Glomerular endothelial cell (primary cell): ENCODE measurements at places on chromosomes 6 and 20. TPM values are rescaled to one million over a fixed set of nuclear protein-coding genes. Genes with fewer than 3 reads are reported as not detected.

The GJA1 gene
- total RNA-seq: 232 and 310 TPM in 2 replicates

The CAPN11 gene
- total RNA-seq: 3.2 and 4.1 TPM in 2 replicates

The ZNF512B gene
- total RNA-seq: 15.9 and 24.3 TPM in 2 replicates

The GMNN gene
- 8.7 and 20.0 TPM in 2 replicates for total RNA-seq

The ADAM33 gene
- not detected in 2 replicates for total RNA-seq

The TPX2 gene
- 16.1 and 31.0 TPM in 2 replicates for total RNA-seq

The CST2 gene
- not detected in 2 replicates for total RNA-seq

The ESR1 gene
- not detected in 2 replicates for total RNA-seq

The RIPOR3 gene
- total RNA-seq: 0.41 TPM in 1 of 2 replicates, not detected in the other

The DYNLRB1 gene
- 198 and 200 TPM in 2 replicates for total RNA-seq

The SLC22A16 gene
- total RNA-seq: not detected in 2 replicates

The ID4 gene
- 0.24 and 1.1 TPM in 2 replicates for total RNA-seq

GRCh38 chr20:36672991-36673390 lies 27.0 kb upstream of the SLA2 start:
- DNase-seq: no peak

DNA sequence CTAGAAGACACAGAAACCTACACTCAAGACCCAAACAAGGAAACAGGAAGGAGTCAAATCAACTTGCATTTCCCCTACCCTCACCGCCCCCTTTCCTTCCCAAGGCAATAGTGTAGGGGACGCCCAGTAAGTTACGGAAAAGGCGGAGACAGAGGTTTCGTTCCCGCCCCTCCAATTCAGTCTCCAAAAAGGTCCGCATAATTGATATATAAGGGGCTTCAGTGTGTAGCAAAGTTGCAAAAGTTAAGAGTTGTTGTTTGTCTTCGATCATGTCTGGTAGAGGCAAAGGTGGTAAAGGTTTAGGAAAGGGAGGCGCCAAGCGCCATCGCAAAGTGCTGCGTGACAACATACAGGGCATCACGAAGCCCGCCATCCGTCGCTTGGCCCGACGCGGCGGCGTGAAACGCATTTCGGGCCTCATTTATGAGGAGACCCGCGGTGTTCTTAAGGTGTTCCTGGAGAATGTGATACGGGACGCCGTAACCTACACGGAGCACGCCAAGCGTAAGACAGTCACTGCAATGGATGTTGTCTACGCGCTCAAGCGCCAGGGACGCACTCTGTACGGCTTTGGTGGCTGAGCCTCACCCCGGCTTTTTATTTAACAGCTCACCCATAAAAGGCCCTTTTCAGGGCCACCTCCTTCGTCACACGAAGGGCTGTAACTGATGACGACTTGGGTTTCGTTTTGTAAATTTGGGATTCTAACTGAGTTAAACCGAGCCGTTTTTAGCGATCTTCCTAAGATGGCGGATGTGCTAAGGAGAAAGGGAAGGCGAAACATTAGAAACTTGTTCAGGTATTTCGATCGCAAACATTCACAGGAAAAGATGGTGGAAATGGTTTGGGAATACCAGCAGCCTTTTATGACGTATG lies 124.6 kb upstream of the BTN3A2 start:
- no peak for DNase-seq

- no peak for DNase-seq
These were observed 32.3 kb upstream of the MAP3K7 start for GRCh38 chr6:90619221-90619620.

DNA sequence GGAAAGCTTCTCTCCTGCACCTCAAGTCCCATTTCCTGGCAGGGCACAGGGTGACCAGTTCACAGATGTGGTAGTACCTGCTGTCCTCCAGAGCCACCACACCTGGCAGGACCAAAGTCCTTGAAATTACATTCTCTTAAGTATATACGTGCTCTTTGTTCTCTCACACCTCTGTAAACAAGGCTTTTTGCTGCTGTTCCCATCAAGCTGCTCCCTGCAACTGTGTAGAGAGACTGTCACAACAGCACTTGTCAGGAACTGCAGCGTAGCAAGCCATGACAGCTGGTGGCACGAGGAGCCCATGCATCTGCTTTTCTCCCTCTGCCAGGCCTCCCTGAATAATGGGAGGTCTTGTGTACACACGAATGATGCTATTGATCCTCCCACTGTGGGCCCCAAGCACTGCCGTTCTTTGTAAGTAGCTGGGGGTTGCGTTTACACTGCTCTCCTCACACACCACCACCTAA lies 431.8 kb downstream of the CD83 start:
- DNase-seq: no peak

GRCh38 chr6:166627875-166628801 lies 1.1 kb upstream of the RPS6KA2 start:
- no peak for DNase-seq

DNA sequence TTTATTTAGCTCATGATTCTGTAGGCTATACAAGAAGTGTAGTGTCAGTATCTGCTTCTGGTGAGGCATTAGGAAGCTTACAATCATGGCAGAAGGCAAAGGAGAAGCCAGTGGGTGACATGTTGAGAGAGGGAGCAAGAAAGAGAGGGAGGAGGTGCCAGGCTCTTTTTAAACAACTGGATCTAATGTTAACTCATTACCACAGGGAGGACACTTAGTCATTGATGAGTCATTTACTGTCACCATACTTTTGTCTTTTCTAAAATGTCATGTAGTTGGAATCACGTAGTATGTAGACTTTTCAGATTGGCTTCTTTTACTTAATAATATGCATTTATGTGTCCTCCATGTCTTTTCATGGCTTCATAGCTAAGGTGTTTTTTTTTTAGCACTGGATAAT lies 58.1 kb downstream of the NUS1 start:
- DNase-seq: no peak

- no peak for DNase-seq
These were observed 371.9 kb downstream of the ZFAND3 start for GRCh38 chr6:38191418-38191817.

- no peak for DNase-seq
These were observed 38.9 kb downstream of the SAMD5 start for GRCh38 chr6:147547369-147547902.

DNA sequence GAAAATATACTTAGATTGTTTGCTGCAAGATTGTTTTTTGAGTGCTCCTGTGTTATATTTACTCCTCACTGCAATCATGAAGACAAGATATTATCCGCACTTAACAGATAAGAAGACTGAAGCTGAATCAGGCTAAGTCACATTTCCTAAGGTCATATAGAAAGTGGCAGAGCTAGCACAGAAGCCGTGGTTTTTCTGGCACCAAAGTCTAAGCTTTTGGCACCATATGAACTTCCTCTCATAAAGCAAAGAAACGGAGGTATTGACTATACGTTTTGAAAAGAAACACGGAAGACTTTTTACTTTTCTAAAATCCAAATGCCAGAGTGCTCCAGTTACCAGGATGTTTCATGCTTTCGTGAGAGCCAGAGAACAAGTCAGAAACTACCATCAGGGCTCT lies 9.3 kb upstream of the DTD1 start:
- no peak for DNase-seq

DNA sequence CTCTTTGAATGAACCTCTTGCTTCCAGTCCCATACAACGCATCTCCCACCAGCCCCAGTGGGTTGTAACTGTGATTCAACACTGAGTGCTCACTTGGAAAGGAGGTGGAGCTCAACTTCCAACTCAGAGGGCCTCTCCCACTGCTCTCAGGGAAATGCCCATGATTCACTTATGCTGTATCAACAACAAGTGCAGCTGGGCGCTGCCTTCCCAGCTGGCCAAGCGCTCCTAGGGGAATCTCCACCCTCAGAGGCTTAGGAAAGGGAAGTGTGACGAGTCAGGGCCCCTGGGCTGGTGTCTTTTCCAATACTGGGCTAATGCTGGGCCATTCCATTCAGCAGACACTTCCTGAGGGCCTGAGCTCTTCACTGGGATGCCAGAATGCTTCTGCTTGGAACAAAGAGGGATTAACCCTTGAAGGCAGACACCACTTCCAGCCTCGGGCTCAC lies 8.1 kb upstream of the OCSTAMP start:
- DNase-seq: peak; percentile 22

GRCh38 chr6:128725271-128726233 lies 157.4 kb upstream of the LAMA2 start:
- peak; percentile 27 for DNase-seq

DNA sequence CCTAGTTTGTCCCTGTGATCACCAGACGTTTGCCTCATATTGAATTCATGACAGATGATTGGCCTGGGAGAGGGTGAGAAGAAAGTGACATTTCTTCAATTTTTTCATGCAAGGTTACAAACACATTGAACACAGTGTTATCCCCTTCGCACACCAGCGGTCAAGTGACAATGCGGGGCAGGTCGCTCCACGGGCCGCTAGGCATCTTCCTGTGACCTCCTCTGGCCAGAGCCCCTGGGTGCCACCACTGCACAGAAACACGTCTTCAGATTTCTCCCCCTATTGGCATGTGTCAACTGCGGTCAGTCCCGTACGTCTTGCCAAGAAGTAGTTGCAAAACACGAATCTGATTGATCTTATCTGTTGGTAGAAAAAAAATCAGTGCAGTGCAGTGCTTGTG lies 97.1 kb downstream of the PXDC1 start:
- DNase-seq: no peak

- DNase-seq: no peak
These were observed 8.5 kb downstream of the ACSS1 start for GRCh38 chr20:25049261-25050060.

DNA sequence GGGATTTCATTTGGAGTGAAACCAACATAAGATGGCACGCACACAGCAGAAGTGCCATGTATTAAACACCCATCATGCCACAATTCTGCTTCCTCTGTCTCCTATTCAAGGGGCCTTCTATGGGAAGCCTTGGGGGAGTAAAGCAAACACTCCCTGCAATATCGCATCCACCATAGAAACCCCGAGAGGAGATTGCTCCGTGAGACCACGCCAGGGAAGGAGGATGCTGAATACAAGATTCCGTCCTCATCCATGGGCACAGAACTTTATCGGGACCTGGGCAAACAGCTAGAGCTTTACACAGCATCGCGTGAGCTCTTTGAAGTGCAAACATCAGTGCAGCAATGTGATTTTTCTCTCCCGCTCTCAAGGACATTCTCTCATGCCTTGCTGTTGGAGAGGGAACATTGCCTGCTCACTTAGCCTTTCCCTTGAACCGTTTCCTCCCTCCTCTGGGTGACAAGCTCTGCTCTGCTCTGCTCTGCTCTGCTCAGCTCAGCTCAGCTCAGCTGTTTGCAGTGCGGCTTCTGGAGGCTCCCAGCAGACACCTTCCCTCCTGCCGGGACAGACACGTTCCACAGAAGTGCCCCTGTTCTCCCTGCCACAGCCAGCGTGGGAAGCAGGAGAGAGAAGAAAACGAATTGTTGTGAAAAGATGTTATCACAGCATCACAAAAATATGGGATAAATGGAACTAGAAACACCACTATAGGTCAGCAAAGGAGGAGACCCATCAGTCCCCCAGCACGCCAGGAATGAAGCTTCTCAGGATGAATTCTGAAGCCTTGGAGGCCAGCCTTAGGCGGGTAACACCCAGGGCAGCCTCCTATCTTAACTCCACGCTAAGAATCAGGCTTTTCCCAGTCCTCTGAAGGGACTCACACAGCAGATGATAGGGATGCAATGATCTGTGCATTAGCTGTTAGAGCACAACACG lies 48.2 kb downstream of the RNASET2 start:
- DNase-seq: no peak

GRCh38 chr6:21382821-21383449 lies 210.6 kb upstream of the SOX4 start:
- DNase-seq: no peak

- no peak for DNase-seq
These were observed 37.3 kb downstream of the TRAM2 start for GRCh38 chr6:52539607-52540006.

DNA sequence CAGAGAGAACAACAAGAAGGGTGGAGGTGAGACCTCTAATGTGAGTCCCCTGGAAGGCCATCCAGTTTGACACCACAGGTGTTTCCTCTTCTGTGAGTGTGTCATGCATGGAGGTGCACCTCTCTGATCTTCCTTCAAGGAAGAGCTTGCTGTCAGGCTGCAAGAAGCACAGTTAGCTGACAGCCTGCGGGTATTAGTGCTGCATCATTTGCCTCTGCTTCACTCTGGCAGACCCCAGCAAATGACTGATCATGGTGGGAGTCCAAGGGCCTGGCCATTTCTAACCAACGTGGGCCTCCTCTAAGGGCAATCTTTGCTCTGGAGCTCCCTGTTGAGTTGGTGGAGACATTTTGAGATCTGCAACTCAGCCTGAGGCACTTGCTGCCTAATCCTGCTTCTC lies 206.3 kb downstream of the EPHA7 start:
- no peak for DNase-seq

GRCh38 chr20:62703853-62704228 lies 4.8 kb upstream of the NTSR1 start:
- DNase-seq: no peak

DNA sequence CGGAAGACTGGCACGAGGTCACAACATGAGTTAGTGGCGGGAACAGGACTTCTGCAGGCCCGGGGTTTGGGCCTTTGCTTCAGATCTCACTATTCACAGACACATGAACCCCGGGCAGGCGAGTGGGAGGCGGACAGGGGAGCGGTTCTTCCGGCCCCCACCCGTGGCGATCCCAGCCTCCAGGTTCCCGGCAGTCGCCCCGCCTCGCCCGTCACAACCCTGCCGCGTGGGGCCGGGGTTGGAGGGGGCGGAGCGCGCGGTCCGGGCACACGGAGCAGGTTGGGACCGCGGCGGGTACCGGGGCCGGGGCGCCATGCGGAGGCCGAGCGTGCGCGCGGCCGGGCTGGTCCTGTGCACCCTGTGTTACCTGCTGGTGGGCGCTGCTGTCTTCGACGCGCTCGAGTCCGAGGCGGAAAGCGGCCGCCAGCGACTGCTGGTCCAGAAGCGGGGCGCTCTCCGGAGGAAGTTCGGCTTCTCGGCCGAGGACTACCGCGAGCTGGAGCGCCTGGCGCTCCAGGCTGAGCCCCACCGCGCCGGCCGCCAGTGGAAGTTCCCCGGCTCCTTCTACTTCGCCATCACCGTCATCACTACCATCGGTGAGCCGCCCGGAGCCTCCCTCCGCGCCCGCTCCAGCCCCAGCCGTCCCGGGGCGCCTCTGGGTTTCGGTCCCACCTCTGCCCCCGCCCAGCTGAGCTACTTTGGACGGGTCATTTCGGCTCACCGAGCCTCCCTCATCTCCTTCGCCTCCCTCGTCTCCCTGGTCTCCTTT lies at the start of gene KCNK15:
Gene KCNK15 (plus strand): TSS at position 268 of the 769 bp plus-strand sequence. CDS start 46 bp downstream, at position 314.
- no peak for DNase-seq
